Cortex of kidney (tissue), 1 donor: ENCODE measurements at places on chromosomes 6 and 20.

GRCh38 chr6:157293780-157294179 is 29.5 kb downstream of the TMEM242 start:
- DNase-seq: no peak

DNA sequence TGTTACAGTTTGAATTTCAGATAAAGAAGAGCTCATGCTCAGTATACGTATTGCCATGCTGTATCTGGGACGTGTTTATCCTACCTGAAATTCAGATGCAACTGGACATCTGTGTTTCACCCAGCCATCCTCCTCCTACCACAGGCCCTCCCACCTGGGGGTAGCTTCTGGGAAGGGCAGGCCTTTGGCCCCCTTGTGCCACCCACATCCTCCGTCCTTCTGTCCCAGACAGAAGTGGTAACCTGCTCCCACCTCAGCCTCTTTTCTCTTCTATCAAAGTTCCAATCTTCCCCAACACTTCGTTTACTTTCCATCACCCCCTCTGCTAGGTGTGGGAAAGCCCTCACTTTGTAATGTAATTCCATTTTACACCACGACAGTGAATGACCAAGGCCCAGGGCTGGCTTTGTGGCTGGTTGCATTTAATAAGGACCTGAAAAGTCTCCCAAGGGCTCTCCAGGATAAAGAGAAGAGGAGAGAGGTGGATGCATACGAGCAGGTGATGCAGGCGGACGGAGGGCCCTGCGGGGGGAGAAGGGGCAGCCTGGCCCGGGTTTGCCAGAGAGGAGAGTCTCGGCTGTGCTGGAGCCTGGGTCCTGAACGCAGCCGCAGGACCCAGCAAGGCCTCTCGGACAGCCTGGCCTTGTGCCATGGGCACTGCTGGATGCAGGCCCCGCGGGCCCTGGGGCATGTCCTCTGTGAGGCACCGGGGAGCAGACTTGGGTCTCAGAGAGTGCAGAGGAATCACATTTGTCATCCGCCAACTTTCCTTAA is 98.4 kb downstream of the PSMB1 start:
- DNase-seq: no peak

GRCh38 chr6:45815466-45816125 is 200.1 kb downstream of the CLIC5 start:
- DNase-seq: no peak

GRCh38 chr6:166437661-166438060 is 54.9 kb upstream of the MPC1 start:
- DNase-seq: no peak

GRCh38 chr6:48859562-48860123 is 603.4 kb downstream of the MMUT start:
- no peak for DNase-seq

DNA sequence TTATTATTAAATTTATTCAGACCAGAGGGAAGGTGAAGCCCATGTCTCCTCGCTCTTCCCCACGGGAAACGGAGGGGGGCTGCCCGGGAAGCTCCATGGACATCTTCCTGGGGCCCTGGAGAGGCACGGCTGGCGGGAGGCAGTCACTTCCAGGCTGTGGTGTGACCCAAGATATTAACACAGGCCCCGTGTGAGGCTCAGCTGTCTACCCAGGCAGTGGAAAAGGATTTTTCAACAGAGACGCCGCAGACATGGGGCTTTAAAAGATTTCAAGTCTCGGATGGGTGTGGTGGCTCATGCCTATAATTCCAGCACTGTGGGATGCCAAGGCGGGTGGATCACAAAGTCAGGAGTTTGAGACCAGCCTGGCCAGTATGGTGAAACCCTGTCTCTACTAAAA is 117.9 kb downstream of the ERMARD start:
- no peak for DNase-seq

DNA sequence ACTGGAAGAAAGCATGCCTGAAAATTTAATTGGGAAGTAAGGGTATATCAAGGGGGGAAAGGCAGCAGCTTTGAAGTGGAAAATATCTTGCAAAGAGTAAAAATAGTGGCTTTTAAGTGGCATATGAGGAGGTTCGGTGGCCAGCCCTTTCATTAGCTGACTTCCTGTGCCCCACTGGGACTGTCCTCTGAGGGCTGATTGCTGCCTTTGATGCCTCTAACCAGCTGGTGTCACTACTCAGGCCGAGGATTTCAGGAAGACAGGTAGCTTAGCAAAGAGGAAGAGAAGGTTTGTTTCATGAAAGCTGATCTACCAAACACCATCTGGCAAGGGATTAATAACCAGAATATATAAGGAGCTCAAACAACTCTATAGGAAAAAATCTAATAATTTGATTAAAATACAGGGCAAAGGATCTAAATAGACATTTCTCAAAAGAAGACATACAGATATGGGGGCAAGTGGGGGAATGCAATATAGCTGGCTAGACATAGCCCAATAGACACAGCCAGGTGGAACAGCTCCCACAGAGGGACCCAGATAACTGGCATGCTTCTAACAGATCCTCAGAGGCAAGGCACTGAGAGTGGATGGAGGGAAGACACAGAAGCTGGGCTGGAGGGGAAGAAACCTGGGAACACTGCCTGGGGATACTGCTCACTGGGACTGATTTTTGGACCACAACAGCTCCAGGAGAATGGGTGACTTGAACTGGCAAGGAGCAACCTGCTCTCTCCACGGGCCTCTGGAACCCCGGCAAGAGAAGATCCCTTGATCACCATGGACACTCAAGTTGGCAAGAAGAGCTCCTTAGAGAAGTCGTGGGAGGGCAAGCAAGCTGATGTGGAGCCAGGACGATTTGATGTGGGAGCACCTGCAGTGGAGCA is 33.2 kb downstream of the CCN2 start:
- no peak for DNase-seq
